ENCODE measurements at places on chromosomes 12 and 14. TPM values are rescaled to one million over a fixed set of nuclear protein-coding genes. Genes with fewer than 3 reads are reported as not detected.

- H3K27ac ChIP-seq, result no peak overlapping the region
- no peak for DNase-seq
- no peaks in the 10 kb centered on the region for H3K27me3 ChIP-seq
These were observed 21.3 kb upstream of the PAPLN start for GRCh38 chr14:73216030-73216429.

DNA sequence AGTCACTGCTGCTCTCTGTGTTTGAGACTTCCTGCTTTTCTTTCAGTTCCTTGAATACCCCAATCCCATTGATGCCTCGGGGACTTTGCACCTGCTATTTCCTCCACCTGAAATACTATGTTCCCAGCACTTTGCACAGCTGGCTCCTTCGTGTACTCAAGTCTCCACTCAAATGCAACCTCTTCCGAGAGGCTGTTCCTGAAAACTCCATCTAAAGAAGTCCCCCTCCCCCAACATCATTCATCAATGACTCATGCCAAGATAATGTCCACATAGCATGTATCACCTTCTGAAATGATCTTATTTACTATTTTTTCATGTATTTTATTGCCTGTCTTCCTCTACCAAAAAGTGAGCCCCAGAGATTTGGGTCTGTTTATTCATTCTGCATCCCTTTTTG lies 48.6 kb downstream of the HSPB8 start:
- H3K4me1 ChIP-seq, result no peaks in the 10 kb centered on the region
- H3K4me3 ChIP-seq, result no peak overlapping the region
- no peak overlapping the region for H3K27ac ChIP-seq
- no peaks in the 10 kb centered on the region for H3K27me3 ChIP-seq
- H3K36me3 ChIP-seq, result no peaks in the 10 kb centered on the region
- DNase-seq, result peak; percentile 5

DNA sequence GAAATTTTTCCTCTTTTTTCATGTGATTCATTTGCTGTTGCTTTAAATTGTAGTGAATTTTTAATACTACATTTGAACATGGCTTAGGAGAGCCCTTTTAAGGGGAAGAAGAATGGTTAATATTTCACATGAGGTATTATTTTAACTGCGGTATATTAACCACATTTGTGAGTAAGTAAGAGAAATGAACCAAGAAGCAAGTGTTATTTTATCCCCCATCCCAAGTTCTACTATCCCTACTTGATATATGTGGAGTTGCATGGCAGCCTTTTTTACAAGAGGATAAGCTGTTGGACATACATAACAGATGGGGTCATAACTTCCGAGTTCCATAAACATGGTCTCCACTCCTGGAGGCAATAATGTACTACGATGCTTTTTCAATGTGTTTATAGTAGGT lies 623.3 kb downstream of the LRFN5 start:
- no peak for DNase-seq
- no peaks in the 10 kb centered on the region for H3K4me1 ChIP-seq
- H3K4me3 ChIP-seq, result no peak overlapping the region
- H3K27me3 ChIP-seq, result no peaks in the 10 kb centered on the region
- H3K36me3 ChIP-seq, result no peaks in the 10 kb centered on the region

GRCh38 chr12:20657496-20657895 lies 37.6 kb upstream of the SLCO1C1 start:
- no peak overlapping the region for H3K27ac ChIP-seq
- H3K4me3 ChIP-seq, result no peak overlapping the region
- no peak for DNase-seq
- no peaks in the 10 kb centered on the region for H3K36me3 ChIP-seq

GRCh38 chr12:46100551-46101484 lies 110.4 kb upstream of the SCAF11 start:
- H3K27ac ChIP-seq, result no peak overlapping the region
- peak; percentile 32 for DNase-seq
- H3K27me3 ChIP-seq, result no peaks in the 10 kb centered on the region
- no peak overlapping the region for H3K4me3 ChIP-seq
- H3K4me1 ChIP-seq, result peaks cover 8% of the 10 kb centered on the region

GRCh38 chr14:42110167-42110566 lies 503.5 kb downstream of the LRFN5 start:
- H3K36me3 ChIP-seq, result peaks cover 11% of the 10 kb centered on the region
- no peak overlapping the region for H3K27ac ChIP-seq
- H3K4me1 ChIP-seq, result peaks cover 5% of the 10 kb centered on the region

DNA sequence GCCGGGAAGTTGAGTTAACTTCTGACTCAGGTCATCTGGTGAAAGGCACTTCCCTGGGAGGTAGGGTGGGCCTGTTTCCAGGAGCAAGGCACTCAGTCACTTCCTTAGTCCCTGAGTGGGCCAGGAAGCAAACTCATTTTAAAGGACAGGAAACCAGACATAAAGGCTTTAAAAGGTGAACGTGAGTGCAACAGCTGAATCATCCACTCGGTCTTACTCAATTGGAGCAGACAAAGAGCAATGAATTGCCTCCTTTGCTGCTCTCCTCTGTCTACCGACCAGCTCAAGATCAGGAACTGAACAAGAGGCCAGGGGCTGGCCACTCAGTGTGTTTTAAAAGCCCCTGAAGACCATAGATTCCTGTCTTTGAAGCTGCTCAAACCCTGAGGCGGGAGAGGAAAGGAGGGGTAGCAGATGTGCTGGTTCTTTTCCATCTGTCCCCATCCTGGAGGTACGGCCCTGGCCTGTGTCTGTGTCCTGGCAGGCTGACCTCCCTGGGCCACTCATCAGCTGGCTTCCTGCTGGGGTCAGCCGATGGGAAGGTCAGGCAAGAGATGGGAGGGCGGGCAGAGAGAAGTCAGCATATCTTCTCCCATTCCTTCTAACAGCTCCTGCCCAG lies 148.9 kb downstream of the PPM1H start:
- no peaks in the 10 kb centered on the region for H3K27me3 ChIP-seq
- peak; percentile 94 for DNase-seq
- no peaks in the 10 kb centered on the region for H3K36me3 ChIP-seq

GRCh38 chr14:52703225-52703624 lies 3.8 kb upstream of the PSMC6 start:
- H3K27me3 ChIP-seq, result no peaks in the 10 kb centered on the region
- DNase-seq, result peak; percentile 99
- peak overlapping the region; percentile 37 for H3K4me3 ChIP-seq
- peaks cover 31% of the 10 kb centered on the region for H3K4me1 ChIP-seq
- H3K36me3 ChIP-seq, result peaks cover 6% of the 10 kb centered on the region

GRCh38 chr12:22969521-22969920 lies 344.6 kb downstream of the ETNK1 start:
- H3K27ac ChIP-seq, result no peak overlapping the region
- no peaks in the 10 kb centered on the region for H3K27me3 ChIP-seq
- H3K4me3 ChIP-seq, result no peak overlapping the region
- peaks cover 5% of the 10 kb centered on the region for H3K36me3 ChIP-seq
- no peak for DNase-seq

- H3K4me1 ChIP-seq, result peaks cover 5% of the 10 kb centered on the region
- H3K36me3 ChIP-seq, result peaks cover 6% of the 10 kb centered on the region
- no peak for DNase-seq
- H3K4me3 ChIP-seq, result peak overlapping the region; percentile 40
- peaks cover 94% of the 10 kb centered on the region for H3K27me3 ChIP-seq
These were observed 17.2 kb upstream of the CACNA1C start for GRCh38 chr12:2035431-2036055.

DNA sequence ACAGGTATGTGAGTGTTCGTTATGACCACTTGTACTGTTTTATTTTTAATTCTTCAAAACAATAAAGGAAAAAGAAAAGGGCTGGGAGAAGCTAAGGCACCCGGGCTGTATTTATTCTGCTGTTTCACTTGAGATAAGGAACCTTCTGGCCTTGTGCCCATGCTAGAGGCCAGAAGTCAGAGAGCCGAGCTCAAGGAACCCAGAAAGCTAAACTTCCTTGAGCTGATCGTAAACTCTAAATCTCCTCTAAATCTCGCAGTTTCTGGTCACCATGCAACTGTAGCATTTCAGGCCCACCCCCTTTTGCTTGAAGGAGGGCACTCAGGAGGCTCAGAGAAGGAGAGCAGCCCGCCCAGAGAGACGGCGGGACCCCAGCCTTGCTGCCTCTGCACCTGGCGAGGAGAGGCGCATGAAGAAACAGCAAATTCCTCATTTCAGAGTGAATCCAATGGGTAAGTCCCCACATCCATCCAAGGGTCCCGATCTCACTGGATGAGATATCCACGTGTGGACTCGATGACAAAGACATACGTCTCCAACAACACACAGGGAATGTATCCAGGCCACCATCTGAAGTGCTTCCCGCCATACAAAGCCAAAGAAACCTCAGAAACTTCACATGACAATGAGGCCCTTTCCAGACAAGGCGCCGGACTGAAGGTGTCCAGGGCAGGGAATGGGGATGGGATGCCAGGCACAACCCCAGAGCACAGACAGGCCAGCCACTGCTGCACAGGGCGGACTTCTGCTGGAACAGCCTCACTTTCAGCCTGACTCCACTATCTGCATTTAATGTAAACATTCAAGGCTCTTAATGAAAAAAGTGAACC lies 14.6 kb downstream of the CCDC88C start:
- H3K27me3 ChIP-seq, result no peaks in the 10 kb centered on the region
- H3K4me3 ChIP-seq, result no peak overlapping the region
- H3K36me3 ChIP-seq, result peaks cover 4% of the 10 kb centered on the region
- H3K27ac ChIP-seq, result peak overlapping the region; percentile 2
- peaks cover 11% of the 10 kb centered on the region for H3K4me1 ChIP-seq
- no peak for DNase-seq

GRCh38 chr14:99554184-99554583 lies 49.8 kb downstream of the CCDC85C start:
- H3K27me3 ChIP-seq, result no peaks in the 10 kb centered on the region
- peaks cover 7% of the 10 kb centered on the region for H3K36me3 ChIP-seq
- H3K4me1 ChIP-seq, result no peaks in the 10 kb centered on the region
- H3K4me3 ChIP-seq, result no peak overlapping the region

GRCh38 chr12:93536766-93537488 lies 35.5 kb upstream of the SOCS2 start:
- H3K27me3 ChIP-seq, result no peaks in the 10 kb centered on the region
- H3K36me3 ChIP-seq, result no peaks in the 10 kb centered on the region
- H3K27ac ChIP-seq, result no peak overlapping the region
- no peak for DNase-seq
- H3K4me1 ChIP-seq, result no peaks in the 10 kb centered on the region

DNA sequence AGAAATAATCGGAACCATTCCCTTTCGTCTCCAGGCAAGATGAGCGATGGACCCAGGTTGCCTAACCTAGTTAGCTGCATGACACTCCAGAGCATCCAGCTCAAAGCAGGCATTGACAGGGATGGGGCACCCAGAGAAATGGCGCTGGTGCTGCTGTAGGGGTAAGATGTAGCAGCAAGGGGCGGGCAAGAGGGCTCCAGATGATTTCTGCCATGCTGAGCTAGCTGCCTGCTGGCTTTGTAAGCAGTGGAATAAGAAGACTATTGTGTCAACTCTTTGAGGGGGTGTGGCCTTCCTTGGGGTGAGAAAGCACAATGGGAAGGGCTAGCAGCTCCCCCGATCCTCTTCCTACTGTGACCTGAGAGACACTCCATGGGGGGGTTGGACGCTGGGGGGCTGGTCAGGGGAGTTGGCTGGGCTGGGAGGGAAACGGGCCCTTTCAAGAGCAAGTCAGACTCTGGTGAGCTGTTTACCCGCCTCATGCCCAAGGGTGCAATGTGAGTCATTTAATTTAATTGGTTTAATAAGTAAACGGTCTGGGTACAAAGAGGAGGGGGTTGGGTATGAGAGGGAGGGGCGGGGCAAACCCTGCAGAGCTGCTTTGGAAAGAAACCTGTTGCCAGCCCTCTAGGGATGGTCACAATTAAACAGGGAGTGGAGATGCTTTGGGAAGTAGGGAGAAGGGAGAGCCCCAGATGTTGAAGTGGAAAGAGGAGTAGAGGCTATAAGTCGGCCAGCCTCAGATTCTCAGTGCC lies 50.5 kb downstream of the B4GALNT3 start:
- no peak overlapping the region for H3K4me3 ChIP-seq

DNA sequence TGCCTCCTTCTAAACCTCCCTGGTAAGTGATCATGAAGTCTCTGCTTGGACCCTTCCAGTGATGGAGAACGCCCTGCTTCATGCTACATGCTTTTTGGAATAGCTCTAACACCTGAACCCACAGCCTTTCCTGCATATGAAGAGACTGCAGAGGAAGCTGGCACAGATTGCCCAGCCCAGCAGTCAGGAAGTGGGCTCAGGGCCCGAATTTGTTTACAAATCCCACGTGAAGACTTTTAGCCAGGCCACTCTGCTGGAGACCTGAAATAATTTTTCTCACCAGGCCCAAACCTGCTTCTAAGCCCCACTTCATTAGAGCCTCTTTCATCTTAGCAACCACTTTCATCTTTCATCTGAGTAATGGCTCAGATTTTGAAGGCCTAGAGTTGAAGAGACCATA lies 22.9 kb downstream of the RTN1 start:
- peaks cover 20% of the 10 kb centered on the region for H3K4me1 ChIP-seq
- no peak for DNase-seq
- H3K4me3 ChIP-seq, result no peak overlapping the region
- no peaks in the 10 kb centered on the region for H3K36me3 ChIP-seq

DNA sequence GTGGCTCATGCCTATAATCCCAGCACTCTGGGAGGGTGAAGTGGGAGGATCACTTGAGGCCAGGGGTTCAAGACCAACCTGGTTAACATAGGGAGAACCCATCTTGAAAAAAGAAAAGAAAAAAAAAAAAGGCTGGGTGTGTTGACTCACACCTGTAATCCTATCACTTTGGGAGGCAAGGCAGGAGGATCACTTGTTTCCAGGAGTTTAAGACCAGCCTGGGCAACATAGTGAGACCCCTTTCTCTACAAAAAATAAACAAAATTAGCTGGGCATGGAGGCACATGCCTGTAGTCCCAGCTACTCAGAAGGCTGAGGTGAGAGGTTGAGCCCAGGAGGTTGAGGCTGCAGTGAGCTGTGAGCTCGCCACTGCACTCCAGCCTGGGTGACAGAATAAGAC lies 23.0 kb upstream of the LRP1-AS start:
- H3K36me3 ChIP-seq, result peaks cover 34% of the 10 kb centered on the region
- peaks cover 52% of the 10 kb centered on the region for H3K4me1 ChIP-seq
- DNase-seq, result no peak
- no peaks in the 10 kb centered on the region for H3K27me3 ChIP-seq
- H3K4me3 ChIP-seq, result no peak overlapping the region

GRCh38 chr14:69573205-69573830 lies 1.4 kb downstream of the CCDC177 start:
- H3K27me3 ChIP-seq, result peaks cover 46% of the 10 kb centered on the region
- DNase-seq, result no peak
- no peak overlapping the region for H3K4me3 ChIP-seq
- H3K27ac ChIP-seq, result no peak overlapping the region

TSPAN11 gene
- not detected for total RNA-seq

GPX2 gene
- not detected for total RNA-seq

ISM2 gene
- not detected for total RNA-seq

P2RX2 gene
- total RNA-seq, result not detected

ACVRL1 gene
- total RNA-seq, result not detected

NELL2 gene
- total RNA-seq, result not detected

Measured in MCF 10A (cell line).